Effector CD4-positive, alpha-beta T cell (primary cell): ENCODE measurements at places on chromosomes 3 and 15.
A peak's percentile ranks its signal among the peaks of the same experiment; 100 is the strongest.

GRCh38 chr3:39550354-39551051 is 83.0 kb downstream of the MOBP start:
- no peak for DNase-seq

GRCh38 chr3:143754090-143754489 is 94.2 kb downstream of the SLC9A9 start:
- no peak for DNase-seq

DNA sequence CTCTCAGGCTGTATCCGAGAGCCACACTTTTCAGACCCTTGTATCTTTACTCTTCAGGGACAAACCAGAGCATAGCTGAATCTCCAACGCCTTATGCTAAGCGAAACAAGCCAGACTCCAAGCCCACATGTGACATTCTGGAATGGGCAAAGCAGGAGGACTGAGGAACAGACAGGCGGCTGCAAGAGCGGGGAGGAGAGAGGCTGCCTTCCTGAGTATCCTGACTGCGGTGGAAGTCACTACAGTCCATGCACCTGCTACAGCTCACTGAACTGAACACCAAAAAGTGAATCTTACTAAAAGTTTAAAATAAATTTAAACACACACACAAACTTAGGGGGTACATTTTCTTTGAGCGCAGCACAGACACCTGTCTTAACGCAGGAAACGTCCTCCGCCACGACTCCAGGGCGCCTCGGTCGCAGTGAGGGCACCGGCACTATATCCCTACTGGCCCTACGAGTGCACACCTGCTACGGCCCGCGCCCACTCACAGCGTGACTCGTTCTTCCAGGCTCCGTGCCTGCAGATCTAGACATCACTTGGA is 1.4 kb downstream of the CYFIP1 start:
- DNase-seq = no peak

DNA sequence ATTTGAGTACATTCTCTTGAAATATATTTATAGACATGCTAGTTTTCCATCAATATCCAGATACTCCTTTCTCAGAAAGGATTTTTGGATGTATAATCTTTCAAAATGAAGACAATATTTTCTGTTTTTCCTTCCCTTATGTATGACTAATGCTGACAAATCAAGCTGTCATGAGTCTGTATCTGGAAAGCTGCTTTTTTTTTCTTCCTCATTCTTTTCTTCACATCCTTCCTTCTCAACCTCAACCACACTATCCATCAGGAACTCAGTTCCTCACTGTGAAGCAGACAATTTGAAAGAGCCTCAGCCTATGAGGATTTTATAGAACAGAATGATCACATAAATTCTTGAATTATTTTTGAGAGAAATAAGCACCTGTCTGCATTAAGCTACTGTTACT is 335.9 kb upstream of the EPHA6 start:
- DNase-seq = no peak

GRCh38 chr15:56675930-56676329 is 57.4 kb downstream of the ZNF280D start:
- DNase-seq = no peak

GRCh38 chr3:175941352-175941751 is 1082.2 kb downstream of the NAALADL2 start:
- DNase-seq = no peak

- no peak for DNase-seq
Observed at GRCh38 chr3:170277833-170278580, 55.8 kb downstream of the PRKCI start.

DNA sequence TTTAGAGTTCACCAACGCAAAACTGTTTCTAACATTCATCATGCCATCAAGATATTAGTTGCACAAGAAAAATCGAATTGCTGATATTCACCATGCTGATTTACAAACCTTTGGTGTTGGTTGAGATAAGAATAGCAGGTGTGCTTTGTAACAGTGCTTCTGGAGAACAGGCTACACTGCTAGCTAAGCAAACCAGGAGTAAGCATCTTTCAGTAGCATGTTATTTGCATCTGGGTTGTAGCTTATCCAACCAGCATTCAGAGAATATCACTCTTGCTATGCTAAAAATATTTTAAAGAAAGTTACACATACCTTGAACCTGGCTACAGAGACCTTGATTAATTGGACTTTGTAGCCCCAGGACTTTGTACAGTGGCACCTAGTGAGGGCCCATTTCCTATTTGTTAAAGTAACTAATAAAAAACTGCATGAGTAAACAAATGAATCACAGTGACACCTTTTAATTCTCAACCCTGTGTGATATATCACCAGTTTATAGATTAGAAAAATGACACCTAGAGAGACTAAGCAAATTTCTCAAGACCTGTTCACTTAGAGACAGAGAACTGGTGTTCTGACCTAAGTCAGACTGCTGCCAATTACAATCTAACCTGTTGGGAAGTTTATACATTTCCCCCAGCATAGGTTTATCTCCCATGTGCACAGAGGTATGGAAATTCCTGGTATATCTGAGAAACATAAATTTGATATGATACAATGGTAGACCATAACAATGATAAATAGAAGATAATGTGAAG is 435.5 kb upstream of the TGFBR2 start:
- no peak for DNase-seq

DNA sequence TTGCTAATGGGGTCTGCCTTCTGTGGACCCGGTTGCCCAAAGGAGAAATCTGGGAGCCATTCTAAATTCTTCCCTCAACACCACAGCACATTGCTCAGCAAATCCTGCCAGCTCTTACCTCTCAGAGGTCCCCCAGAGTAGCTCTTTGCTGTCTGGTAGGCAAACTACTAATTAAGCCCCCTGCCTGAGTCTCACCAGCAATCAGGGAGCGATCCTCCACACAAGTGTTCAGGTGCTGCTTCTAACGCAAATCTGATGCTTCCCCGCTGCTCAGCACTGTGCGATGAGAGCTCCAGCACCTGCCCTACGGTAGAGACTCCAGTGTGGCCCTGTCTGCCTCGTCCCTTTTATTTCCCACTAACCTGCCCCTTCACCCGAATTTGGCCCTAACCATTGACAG is 60.5 kb downstream of the HCN4 start:
- no peak for DNase-seq

- no peak for DNase-seq
Observed at GRCh38 chr3:142940472-142940871, 23.0 kb downstream of the PAQR9 start.

DNA sequence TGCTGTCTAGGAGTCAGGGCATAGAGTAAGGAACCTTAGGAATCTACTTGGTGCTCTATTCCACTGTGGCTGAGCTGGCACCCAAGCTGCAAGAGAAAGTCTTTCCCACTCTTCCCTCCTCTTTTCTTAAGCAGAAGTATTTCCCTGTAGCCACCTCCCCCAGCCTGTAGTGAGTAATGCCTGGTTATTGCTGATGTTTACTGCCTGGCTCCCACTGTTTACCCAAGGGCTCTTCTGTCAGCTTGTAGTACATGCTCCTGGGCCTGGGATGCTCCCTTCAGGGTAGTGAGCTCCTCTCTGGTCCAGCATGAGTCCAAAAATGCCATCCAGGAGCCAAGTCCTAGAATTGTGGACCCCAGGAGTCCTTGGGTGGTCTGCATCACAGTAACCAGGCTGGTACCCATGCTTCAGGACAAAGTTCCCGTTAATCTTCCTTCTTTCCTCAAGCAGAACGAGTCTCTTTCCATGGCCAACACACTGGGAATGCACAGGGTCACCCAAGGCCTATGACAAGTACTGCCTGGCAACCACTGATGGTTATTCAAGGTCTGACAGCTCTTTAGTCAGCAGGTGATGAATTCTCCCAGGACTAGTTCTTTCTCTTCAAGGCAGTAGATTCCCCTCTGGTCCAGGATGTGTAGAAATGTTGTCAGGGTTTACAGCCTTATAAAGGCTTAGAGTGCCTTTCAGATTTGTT is 17.6 kb downstream of the GALK2 start:
- DNase-seq = no peak

- DNase-seq = no peak
Observed at GRCh38 chr3:152232001-152232400, 36.7 kb upstream of the MBNL1 start.

- DNase-seq = no peak
Observed at GRCh38 chr15:33934921-33935320, 33.4 kb upstream of the CHRM5 start.

- DNase-seq = no peak
Observed at GRCh38 chr3:147030274-147030673, 376.1 kb downstream of the ZIC4 start.

- no peak for DNase-seq
Observed at GRCh38 chr3:114005481-114005880, 50.8 kb downstream of the CCDC191 start.

DNA sequence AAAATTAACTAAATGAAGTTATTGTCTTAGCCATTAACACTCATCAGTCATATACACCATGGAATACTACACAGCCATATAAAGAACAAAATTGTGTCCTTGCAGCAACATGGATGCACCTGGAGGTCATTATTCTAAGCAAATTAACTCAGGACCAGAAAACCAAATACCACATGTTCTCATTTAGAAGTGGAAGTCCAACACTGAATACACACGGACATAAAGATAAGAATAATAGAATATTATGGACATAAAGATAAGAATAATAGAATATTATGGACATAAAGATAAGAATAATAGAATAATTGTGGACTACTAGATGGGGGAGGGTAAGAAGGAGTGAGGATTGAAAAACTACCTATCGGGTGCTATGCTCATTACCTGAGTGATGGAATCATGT is 122.3 kb downstream of the CHL1 start:
- no peak for DNase-seq

GRCh38 chr3:21893242-21893641 is 142.2 kb upstream of the ZNF385D start:
- DNase-seq = no peak

GRCh38 chr3:136142592-136142991 is 53.5 kb downstream of the MSL2 start:
- DNase-seq = no peak

DNA sequence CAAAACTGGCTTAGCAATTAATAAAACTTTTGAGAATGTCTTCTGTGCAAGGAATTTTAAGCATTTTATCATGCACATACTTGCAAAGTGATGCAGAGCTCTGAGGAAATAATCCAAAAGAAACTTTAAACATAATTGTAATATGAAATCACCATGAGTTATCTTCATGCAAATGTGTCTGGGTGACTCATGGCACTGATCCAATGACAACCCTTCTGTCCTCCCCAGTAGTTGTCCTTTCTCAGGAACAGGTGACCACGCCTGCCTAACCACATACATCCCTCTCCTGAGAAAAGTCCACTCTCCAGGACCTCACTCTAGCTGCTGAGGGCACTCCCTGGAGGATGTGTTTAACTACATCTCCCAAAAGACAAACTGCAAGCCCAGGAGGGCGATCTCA is 530.6 kb upstream of the IL12A start:
- no peak for DNase-seq

- DNase-seq = no peak
Observed at GRCh38 chr3:177679568-177680471, 482.5 kb upstream of the TBL1XR1 start.

- no peak for DNase-seq
Observed at GRCh38 chr3:113747283-113748046, 630 bp downstream of the ATP6V1A start.

GRCh38 chr15:61828860-61829513 is 231.3 kb downstream of the VPS13C start:
- no peak for DNase-seq

- no peak for DNase-seq
Observed at GRCh38 chr3:126607214-126607908, 47.6 kb downstream of the TXNRD3 start.

DNA sequence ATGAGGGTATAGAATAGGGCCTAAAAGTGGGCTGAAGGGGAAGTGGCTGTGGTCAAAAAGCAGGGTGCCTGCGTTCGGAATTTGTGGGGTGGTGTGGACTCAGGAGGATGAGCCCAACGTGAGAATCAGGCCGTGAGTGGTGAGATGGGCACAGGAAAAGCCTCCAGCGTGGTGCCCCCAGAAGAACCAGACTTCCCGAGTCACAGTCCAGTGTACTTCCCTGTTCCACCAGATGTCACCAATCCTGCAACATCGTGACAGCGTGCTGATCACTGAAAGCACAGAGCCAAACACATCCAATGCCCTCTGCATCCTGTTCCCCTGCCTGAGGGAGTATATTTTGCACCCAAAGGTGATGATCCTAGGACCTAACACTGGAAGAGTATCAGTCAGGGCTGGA is 20.8 kb upstream of the ACAN start:
- DNase-seq = no peak

DNA sequence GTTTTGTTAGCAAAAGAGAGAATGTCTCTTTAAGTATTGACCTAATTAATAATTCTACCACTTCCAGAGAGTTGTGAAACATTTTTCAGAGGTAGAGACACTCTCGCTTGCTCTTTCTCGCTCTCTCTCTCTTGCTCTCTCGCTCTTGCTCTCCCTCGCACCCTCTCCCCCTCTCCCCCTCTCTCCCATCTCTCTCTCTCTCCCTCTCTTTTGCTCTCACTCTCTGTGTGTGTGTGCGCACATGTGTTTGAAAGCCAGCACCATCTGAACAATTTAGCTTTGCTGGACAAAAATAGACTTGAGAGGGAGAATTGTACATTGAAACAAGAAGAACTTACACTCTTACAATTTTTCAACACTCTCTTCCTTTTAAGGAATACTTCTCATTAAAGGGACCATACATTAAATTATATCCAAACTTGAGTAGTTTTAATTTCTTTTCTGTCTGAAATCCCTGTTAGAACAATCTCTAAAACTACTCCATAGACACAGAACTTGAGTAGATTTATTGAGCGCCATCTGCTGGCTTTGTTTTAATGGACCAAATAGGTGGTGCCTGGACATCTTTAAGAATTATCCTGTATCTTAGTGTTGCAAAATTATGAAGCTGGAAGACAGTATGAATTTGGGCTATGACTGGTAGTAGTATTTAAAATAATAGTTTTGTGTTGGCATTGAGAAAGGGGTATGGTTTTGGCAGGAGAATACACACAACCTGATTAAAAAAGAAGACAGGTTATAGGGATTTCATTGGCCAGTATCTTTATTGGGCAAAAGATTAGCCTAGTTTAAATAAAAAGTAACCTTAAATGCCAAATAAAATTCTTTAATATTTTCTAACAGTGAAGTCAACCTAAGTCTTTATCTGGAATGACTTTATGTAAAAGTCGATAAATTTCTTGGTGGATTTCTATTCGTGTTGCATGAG is 124.6 kb downstream of the AKAP13 start:
- DNase-seq = peak; percentile 36

GRCh38 chr3:32181796-32182195 is 56.7 kb upstream of the CMTM8 start:
- no peak for DNase-seq

- DNase-seq = no peak
Observed at GRCh38 chr3:16618721-16619120, 13.5 kb upstream of the DAZL start.

DNA sequence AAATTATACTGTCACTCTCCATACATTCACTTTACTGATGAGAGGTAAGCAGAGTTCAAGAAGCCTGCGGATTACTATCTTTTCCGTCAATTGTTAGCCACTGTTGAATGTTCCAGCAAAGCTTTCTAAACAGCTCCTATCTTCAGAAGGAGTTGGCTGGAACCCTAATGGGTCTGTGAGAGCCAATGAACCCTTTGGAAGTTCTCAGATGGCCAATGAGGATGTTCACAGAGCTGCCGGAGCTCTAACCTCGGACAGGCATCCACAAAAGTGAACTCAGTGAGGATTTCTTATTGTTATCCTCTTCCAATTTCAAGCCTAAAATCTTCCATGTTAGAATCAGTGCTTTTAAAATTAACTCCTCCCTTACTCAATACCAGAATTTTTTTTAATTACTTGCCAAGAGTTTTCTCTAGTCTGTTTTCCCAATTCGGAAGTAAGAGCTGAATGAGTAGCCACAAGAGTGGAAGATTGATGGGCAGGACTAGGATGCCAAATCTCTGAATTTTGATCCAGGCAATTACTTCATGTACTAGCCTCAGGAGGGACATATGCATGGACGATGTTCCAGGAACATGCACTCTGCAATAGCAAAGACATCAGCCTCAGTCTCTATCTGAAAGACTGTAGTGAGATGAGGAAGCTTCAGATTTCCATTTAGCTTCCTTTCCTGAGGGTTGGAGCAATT is 78.1 kb downstream of the AGBL1 start:
- no peak for DNase-seq
